ENCODE measurements at places on chromosomes 6 and 20. TPM values are rescaled to one million over a fixed set of nuclear protein-coding genes. Genes with fewer than 3 reads are reported as not detected.

Gene MEI4
- 0.09 TPM for total RNA-seq

Gene NRSN1
- total RNA-seq, result 0.14 TPM

Gene PNLDC1
- total RNA-seq, result 0.71 TPM

Gene NOX3
- not detected for total RNA-seq

Gene SCGN
- total RNA-seq, result 3.5 TPM

Gene TRIM15
- 13.5 TPM for total RNA-seq

Gene GPX5
- total RNA-seq, result not detected

Gene MICB
- 64.3 TPM for total RNA-seq

Gene VIP
- total RNA-seq, result not detected

- peaks cover 26% of the 10 kb centered on the region for H3K27me3 ChIP-seq
- no peak overlapping the region for H3K27ac ChIP-seq
- H3K4me1 ChIP-seq, result peaks cover 11% of the 10 kb centered on the region
- no peaks in the 10 kb centered on the region for H3K36me3 ChIP-seq
These were observed 9.2 kb downstream of the KCNG1 start for GRCh38 chr20:51013577-51014330.

DNA sequence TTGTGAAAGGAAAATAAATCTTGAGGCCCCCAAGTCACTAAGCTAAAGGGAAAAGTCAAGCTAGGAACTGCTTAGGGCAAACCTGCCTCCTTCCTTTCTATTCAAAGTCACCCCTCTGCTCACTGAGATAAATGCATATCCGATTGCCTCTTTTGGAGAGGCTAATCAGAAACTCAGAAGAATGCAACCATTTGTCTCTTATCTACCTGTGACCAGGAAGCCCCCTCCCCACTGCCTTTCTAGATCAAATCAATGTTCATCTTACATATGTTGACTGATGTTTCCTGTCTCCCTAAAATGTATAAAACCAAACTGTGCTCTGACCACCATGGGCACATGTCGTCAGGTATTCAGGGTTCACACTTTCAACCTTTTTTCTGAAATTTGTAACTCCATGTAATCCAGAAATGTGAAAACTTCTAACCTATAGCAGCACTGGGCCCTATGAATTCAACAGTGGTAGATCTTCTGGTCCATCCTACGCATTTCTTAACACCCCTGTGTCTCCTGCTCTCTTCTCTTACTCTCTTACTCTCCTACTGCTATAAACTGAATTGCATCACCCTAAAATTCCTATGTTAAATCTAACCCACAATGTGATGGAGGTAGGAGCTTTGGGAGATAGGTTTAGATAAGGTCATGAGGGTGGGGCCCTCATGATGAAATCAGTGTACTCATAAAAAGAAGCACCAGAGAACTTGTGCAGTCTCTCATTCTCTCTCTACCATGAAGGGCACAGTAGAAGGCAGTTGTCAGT is 89.3 kb downstream of the EPB41L2 start:
- H3K27me3 ChIP-seq, result no peaks in the 10 kb centered on the region
- no peak for DNase-seq
- no peak overlapping the region for H3K27ac ChIP-seq

- no peak overlapping the region for H3K4me3 ChIP-seq
- H3K27me3 ChIP-seq, result peaks cover 15% of the 10 kb centered on the region
- no peaks in the 10 kb centered on the region for H3K36me3 ChIP-seq
- peaks cover 37% of the 10 kb centered on the region for H3K4me1 ChIP-seq
- H3K27ac ChIP-seq, result no peak overlapping the region
- no peak for DNase-seq
These were observed 52.2 kb upstream of the CCDC167 start for GRCh38 chr6:37551867-37552266.

- no peaks in the 10 kb centered on the region for H3K27me3 ChIP-seq
- H3K4me1 ChIP-seq, result no peaks in the 10 kb centered on the region
- H3K36me3 ChIP-seq, result no peaks in the 10 kb centered on the region
These were observed 247.0 kb upstream of the KCNQ5 start for GRCh38 chr6:72374857-72375256.

DNA sequence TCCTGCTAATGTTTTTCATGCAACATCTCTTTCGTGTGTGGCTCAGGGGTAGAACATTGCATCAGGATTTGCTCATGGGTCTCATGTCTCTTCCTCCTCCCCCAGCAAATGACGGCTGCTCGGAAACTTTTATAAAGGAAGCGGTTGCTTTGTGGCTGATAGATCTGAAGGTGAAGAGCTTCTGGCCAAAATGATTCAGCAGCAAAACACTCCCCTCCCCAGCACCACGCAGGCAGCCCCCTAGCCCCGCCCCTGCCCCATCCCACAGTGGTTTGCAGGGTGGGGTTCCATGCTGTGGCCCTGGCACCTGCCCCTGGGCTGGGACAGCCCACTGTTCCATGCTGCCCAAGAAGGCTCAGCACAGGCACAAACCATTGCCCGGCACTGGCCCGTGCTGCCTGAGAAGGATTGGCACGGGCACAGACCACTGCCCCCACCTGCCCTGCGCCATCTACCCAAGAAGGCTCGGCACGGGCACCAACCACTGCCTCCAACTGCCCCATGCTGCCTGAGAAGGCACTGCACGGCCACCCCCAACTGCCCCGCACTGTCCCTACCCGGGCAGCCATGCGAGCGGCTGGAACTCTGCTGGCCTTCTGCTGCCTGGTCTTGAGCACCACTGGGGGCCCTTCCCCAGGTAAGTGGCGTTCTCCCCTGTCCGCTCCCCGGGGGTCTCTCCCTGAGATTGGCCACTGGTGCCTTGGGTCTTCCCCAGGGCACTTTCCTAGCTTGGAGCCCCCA is at the start of gene CST7:
Gene CST7, plus strand, starts transcription at position 331 of the 741 bp plus-strand sequence. Its CDS starts 237 bp downstream, at position 568.
- H3K4me3 ChIP-seq, result no peak within 1 kb of the TSS
- H3K27me3 ChIP-seq, result peaks cover 12% of the 10 kb centered on the region
- DNase-seq, result no peak
- H3K27ac ChIP-seq, result no peak within 1 kb of the TSS
- no peaks in the 10 kb centered on the region for H3K36me3 ChIP-seq
- no peaks in the 10 kb centered on the region for H3K4me1 ChIP-seq

DNA sequence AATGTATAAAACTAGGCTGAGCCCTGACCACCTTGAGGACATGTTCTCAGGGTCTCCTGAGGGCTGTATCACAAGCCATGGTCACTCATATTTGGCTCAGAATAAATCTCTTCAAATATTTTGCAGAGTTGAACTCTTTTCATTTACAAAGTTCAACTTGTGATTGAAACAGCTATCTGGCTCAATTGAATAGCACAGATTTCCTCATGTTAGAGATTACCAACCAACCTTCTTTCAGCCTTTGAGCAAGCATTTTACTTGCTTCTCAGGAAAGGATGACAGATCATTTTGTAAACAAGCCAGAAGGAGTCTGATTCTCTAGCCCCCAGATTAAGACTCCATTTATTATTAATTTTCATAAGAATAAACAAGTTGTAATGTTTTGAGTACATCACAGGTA is 111.0 kb upstream of the DOK5 start:
- H3K4me3 ChIP-seq, result no peak overlapping the region
- no peaks in the 10 kb centered on the region for H3K27me3 ChIP-seq
- no peaks in the 10 kb centered on the region for H3K36me3 ChIP-seq
- no peak overlapping the region for H3K27ac ChIP-seq
- H3K4me1 ChIP-seq, result no peaks in the 10 kb centered on the region
- DNase-seq, result no peak

- peaks cover 7% of the 10 kb centered on the region for H3K4me1 ChIP-seq
- H3K4me3 ChIP-seq, result no peak overlapping the region
- H3K36me3 ChIP-seq, result no peaks in the 10 kb centered on the region
These were observed 44.6 kb downstream of the RIN2 start for GRCh38 chr20:19802492-19803158.

GRCh38 chr6:143395699-143396098 is 54.8 kb downstream of the ADAT2 start:
- no peaks in the 10 kb centered on the region for H3K27me3 ChIP-seq
- H3K27ac ChIP-seq, result no peak overlapping the region
- H3K4me3 ChIP-seq, result no peak overlapping the region
- peaks cover 6% of the 10 kb centered on the region for H3K36me3 ChIP-seq
- no peak for DNase-seq

DNA sequence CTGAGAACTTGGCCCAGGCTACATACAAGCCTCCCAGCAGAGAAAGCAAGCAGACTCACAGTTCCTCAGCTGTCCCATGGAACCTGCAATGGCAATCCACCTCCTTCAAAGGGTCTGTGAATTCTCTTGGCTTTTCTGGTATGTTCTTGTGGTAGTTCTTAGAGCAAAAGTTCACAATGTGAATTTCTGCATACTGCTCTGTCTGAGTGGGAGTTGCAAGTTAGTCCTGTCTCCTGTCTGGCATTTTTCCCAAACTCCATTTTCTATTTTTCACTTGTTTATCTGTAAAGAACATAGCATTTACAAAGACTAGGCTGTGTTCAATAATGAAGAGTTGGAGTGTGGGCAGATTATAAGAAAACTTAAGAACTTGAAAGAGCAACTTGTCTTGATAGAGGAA is 269.9 kb downstream of the BCKDHB start:
- H3K4me1 ChIP-seq, result no peaks in the 10 kb centered on the region
- no peaks in the 10 kb centered on the region for H3K27me3 ChIP-seq
- H3K27ac ChIP-seq, result no peak overlapping the region
- H3K36me3 ChIP-seq, result no peaks in the 10 kb centered on the region

- DNase-seq, result no peak
- H3K27me3 ChIP-seq, result no peaks in the 10 kb centered on the region
- no peak overlapping the region for H3K27ac ChIP-seq
- peaks cover 22% of the 10 kb centered on the region for H3K4me1 ChIP-seq
- H3K36me3 ChIP-seq, result peaks cover 17% of the 10 kb centered on the region
- H3K4me3 ChIP-seq, result no peak overlapping the region
These were observed 2.3 kb upstream of the TRAM2 start for GRCh38 chr6:52579006-52579660.

GRCh38 chr6:30843611-30843998 is 40.7 kb upstream of the DDR1 start:
- no peaks in the 10 kb centered on the region for H3K27me3 ChIP-seq
- H3K36me3 ChIP-seq, result peaks cover 10% of the 10 kb centered on the region
- peaks cover 46% of the 10 kb centered on the region for H3K4me1 ChIP-seq
- DNase-seq, result no peak
- H3K4me3 ChIP-seq, result no peak overlapping the region
- H3K27ac ChIP-seq, result no peak overlapping the region

DNA sequence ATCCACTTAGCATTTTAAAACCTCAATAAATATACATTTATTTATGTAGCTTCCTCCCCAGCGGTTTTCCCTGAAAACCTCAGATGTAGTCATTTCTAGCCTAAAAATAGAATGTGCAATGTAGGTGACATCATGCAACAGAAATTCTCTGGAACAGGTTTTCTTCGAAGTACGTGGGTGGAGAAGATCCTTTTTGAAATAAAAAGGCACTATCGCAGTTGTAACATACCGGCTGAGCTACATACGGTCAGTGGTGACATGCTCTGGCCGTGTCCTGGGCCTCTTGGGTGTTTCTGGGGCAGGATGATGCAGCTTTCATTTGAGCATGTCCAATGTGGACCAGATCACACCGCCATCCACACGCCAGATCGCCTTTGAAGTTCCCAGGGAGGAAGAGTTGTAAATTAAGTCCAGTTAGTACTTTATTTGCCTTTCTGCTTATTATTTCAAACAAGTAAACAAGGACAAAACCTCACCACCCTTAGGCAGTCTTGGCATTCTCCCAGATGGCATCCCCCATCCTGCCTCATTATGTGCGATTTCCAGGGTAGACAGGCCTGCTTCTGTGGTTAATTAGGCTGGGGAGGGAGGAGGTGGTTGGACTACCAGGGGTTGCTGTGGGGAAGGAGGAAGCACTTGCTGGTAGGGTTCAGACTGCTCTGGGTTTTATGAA is 109.5 kb upstream of the CLDN20 start:
- no peak for DNase-seq
- H3K36me3 ChIP-seq, result peaks cover 6% of the 10 kb centered on the region
- H3K27ac ChIP-seq, result no peak overlapping the region
- peaks cover 37% of the 10 kb centered on the region for H3K4me1 ChIP-seq
- no peak overlapping the region for H3K4me3 ChIP-seq

- H3K36me3 ChIP-seq, result peaks cover 58% of the 10 kb centered on the region
- H3K27me3 ChIP-seq, result no peaks in the 10 kb centered on the region
- H3K4me1 ChIP-seq, result peaks cover 15% of the 10 kb centered on the region
These were observed 1.4 kb upstream of the HIVEP1 start for GRCh38 chr6:12010635-12011275.

DNA sequence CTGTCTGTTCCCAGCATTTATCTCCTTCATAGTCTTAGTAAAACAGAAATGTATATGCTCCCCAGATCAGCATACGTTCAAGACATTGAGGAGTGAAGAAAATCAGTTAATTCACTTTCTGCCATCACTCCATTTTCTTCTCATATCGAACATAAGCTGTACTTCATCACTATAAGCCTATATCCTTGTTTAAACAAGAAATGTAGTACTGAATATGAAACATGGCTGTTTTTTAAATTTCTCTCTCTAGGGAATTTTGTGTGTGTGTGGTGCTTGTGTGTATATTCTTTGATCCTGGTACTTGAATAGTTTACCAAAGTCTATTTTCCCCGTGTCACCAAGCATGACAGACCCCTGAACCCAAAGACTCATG is 107.1 kb downstream of the HFE start:
- no peak for DNase-seq
- H3K27ac ChIP-seq, result peak overlapping the region; percentile 93
- peak overlapping the region; percentile 90 for H3K4me3 ChIP-seq

- no peak overlapping the region for H3K4me3 ChIP-seq
- no peaks in the 10 kb centered on the region for H3K4me1 ChIP-seq
- H3K27ac ChIP-seq, result no peak overlapping the region
These were observed 93.8 kb downstream of the OPN5 start for GRCh38 chr6:47875593-47875992.

DNA sequence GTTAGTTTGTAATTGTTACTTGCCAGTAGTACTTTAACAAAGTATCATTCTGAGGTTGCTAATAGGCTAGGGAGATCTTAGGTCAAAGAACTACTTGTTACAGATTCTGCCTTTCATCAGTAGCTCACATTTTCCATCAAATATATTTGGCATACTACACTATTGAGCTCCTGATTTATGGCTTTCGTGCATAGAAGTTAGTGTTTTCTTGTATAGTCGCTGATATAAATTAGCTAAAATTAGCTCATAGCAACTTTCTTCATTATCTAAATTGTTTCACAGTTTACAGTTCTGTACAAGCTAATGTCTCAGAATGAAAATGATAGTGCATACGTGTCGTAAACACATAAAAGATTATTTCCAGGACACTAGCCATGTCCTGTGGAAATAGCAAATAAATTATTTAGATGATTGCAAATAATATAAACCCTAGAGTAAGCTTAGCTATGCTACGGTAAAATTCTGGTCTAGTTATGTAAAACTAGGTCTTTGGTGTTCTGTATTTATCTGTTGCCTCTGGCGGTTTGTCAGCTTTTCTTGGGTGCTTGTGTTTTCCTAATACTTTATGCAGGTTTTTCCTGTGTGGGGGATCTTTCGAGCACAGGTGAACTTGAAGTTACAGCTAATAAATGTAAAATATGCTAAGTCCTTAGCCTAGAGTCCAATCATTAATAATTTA is 15.1 kb downstream of the PDE7B start:
- no peak for DNase-seq
- H3K27ac ChIP-seq, result no peak overlapping the region
- no peaks in the 10 kb centered on the region for H3K4me1 ChIP-seq
- no peaks in the 10 kb centered on the region for H3K27me3 ChIP-seq
